H7 (cell line): ENCODE measurements at places on chromosomes 16 and 17. TPM values are rescaled to one million over a fixed set of nuclear protein-coding genes. Genes with fewer than 3 reads are reported as not detected.

TBX6 gene
- total RNA-seq: 2.9 and 4.6 TPM in 2 replicates

NUDT16L1 gene
- total RNA-seq: 43.9 and 50.5 TPM in 2 replicates

TPSB2 gene
- total RNA-seq: not detected in 2 replicates

CD300H gene
- not detected in 2 replicates for total RNA-seq

SLC6A2 gene
- total RNA-seq: 0.18 and 0.21 TPM in 2 replicates

GRIN2A gene
- total RNA-seq: 0.52 and 1.3 TPM in 2 replicates
